ENCODE measurements at places on chromosomes 5 and 9.

GRCh38 chr9:26237256-26237655, 559.0 kb upstream of the TUSC1 start:
- no peak for DNase-seq

- no peak for DNase-seq
Observed at GRCh38 chr9:108672475-108673190, 183.2 kb downstream of the ACTL7B start.

- no peak for DNase-seq
Observed at GRCh38 chr5:14685757-14686156, 21.2 kb downstream of the OTULIN start.

DNA sequence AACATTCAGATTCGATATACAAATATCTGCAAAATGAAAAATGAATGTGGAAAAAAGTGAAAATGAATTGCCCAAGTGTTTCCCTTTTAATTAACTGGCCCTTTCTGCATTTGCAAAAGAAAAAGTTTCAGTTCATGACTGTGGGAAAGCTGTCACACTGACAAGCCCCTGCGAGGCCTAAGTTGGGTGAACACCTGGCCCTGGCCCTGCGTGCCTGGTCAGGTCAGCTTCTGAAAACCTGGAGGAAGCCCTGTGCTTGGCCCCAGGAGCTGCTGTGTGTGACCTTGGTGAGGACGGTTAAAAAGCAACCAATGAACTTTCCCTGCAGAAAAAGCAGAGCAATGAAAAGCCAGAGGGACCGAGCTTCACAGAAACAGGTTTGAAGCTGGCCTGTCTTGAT, 41.0 kb upstream of the SHC3 start:
- DNase-seq: no peak

DNA sequence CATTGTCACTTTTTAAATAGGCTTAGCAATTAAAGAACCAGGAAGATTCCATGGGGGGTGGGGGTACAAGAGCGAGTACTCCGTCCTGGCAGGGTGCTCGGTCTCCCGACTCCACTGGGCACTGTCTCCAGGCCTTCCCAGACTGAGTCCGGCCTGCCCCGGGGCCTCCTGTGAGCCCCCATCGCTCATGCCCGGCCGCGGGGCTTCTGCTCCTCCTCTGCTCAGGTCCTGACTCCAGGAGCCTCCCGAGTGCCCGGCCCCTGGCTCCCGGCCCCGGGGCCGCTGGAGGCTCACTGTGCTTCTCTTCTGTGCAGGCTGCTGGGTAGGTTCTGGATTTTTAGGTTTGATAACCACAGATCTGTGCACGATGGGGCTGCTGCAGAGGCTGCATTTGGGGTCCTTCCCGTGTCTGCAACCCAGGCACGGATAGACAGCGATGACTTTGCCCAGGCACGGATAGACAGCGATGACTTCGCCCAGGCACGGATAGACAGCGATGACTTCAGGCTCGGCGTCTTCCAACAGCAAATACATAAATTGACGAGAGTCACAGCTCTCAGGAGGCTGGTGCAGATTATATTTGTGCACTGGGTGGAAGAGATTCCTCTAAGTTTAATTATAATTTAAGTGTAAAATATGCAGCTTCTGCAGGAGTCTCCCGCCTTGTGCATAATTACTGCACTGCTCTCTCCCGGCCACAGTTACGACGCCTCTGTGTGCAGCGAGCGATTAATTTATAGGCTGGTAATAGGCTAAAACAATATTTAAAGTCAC, 74.8 kb upstream of the RXRA start:
- no peak for DNase-seq

GRCh38 chr9:21764846-21765245, 37.6 kb upstream of the MTAP start:
- no peak for DNase-seq

- no peak for DNase-seq
Observed at GRCh38 chr9:15553528-15553898, 670 bp downstream of the CCDC171 start.

DNA sequence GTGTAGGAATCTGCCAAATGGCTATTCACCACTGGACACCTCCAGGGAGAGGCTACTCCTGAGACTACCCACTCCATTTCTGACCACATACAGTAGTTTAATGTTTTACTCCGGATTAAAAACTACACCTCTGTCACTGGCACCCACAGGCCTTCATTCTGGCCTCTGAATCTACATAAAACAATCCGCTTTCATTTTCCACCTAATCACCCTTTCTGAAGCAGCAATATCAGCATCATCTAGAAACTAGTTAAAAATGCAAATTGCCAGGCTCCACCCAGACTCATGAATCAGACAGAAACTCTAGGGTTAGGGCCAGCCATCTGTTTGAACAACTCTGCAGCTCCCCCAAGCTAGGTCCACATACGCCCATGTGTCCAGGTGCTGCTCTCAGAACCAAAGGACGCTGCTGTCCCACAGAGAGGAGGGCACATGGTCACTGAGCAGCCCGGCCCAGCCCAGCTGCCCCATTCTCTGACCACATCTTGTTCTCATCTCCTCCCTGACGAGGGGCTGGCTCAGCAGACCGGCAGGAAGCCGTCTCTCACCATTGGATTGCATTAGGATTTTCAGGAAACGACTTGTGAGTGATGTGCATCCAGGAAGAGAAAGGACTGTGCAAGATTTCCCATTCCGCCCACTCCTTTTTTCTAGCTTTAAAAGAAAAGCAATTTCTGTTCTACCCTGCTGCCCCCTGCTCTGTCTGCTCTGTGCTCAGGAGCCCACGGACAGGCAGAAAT, 34.7 kb downstream of the ADAM19 start:
- DNase-seq: peak; percentile 17

DNA sequence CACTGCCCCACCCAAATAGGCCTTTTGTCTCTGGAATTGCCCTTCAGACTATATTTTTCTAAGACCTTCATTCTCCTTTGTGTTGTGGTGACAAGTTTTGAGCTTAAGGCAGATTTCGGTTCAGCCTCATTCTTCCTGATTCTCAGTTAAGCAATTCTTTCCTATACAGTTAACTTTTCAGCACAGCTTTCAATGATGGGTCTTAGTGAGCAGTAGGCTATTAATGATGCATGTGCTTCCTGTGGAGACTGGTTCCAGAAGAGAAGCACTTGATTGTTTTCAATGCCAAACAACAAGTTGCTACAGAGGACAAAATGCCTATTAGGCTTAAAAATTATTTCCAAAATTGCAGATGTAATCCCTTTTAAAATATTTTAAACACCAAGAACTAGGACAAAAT, 47.7 kb upstream of the TLX3 start:
- no peak for DNase-seq

GRCh38 chr9:104863180-104863883, 64.6 kb downstream of the ABCA1 start:
- no peak for DNase-seq

DNA sequence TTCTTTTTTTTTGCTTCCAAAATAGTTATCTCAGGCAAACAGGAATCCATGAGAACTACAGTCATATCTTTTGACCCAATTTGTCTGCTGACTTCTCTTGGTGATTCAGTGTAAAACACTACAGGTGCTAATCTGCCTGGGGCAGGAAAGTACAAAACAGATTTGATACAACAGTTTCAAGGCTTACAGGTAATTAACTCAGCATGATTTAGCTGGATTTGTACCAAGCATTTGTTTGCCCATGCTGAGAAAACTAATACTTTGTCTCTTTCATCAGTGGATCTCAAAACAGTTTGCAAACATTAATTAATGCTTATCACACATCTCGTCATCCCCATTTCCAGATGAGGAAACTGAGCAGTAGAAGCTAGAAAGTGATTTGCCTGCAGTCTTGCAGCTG, 312.5 kb upstream of the SEMA6A start:
- no peak for DNase-seq

DNA sequence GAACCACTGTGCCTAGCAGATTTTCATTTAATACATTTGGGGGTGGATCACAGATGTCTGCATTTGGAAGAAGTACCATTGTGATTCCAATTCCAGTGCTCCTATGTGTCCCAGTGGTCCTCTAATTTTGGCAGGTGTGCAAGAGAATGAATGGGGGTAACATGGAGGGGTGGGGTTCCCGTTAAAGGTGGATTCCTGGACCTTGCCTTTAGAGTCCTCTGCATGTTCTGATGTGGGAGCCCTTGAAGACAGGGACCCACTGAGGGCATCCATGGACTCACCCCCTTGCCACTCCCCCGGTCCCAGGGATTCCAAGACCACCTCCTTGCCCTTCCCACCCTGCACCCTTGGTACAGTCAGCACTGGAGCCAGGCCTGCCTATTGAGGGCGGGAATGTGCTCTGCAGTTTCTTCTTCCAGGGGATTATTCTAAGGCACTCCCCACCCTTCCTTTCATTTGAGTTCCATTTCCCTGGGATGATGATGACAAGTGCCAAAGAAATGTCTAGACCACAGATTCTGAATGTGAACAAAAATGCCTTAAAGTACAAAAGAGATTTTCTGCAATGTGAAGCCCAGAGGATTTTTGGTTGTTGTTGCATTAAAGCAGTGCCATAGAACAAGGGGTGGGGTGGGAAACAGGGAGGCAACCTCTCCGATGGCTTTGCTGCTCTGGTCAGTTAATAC, 119.4 kb upstream of the PTCH1 start:
- DNase-seq: no peak

GRCh38 chr9:124964056-124964455, 23.2 kb upstream of the GOLGA1 start:
- DNase-seq: no peak

- no peak for DNase-seq
Observed at GRCh38 chr5:157175071-157175612, 5.5 kb upstream of the ITK start.

DNA sequence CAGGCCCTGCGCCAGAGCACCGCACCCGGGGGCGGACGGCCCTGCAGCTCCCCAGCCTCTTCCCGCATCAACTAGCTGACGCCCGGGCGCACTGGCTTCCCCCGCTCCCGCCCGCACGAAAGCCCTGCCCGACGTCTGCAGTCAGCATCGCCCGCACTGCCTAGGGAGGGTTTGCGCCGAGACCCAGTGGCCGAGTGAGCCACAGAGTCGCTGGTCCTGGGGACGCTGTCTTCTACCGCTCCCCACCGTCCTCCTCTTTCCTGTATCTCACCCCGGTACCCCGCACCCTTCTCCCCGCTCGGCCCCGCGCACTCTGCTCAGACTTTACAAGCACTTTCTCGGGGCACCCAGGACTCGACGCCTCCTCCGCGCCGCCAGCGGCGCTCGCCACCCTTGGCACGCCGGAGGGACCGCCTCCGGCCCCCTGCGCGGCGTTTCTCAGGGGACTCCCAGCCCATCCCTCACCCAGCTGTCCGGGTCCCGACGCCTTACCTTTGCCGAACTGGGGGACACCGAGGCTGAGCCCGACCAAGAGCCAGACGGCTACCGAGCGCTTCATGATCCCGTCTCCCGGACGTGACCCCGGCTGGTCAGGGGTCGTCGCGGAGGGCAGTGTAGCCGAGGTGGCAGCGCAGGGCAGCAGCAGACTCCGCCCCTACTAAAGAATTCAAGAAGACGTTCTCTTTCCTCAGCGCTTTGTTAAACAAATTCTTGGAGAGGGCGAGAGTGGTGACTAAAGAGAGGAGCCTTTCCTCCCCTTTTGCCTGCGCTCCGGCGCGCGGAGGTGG, 670 bp downstream of the EDIL3 start:
- no peak for DNase-seq

GRCh38 chr5:6488021-6488420, 39.4 kb downstream of the UBE2QL1 start:
- no peak for DNase-seq

DNA sequence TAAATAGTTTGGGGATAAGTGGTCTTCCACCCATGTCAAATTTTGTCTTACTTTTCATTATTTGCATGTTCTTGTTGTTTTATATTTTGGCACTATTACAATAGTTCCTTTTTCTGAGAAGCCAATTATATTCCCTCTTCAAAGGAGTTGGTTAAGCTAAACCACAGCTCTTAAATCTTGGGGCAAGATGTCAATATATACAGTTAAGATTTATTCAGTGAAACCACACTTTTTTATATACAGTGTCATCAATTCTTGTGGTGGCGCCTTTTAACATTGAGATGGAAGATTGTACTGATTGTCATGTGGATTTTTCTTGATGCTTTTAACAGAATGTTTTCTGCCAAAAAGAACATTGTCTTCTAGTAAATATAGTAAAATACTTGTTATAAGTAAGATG, 104.1 kb downstream of the MTREX start:
- no peak for DNase-seq

GRCh38 chr9:17905781-17906175, 326.9 kb downstream of the SH3GL2 start:
- DNase-seq: no peak

GRCh38 chr5:175642998-175643397, 14.9 kb upstream of the HRH2 start:
- DNase-seq: no peak

DNA sequence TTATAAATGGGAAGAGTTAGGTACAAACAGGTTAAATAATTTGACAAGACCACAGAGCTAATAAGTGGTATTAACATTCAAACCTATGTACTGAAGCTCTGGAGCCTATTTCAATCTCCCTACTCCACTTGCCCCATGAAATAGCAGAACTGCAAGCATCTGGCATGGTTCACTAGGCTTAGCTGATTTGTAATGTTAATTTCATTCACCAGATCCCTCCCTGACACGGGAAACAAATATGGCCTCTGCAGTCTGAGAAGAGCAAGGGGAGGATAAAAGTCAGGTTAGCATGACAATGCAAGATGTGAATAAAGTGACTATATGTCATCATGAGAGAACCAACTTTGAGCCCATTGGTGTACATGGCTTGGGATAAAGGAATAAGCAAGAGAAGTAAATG, 428.8 kb downstream of the BRINP1 start:
- no peak for DNase-seq

GRCh38 chr9:69532396-69532795, 139.8 kb downstream of the APBA1 start:
- no peak for DNase-seq

- no peak for DNase-seq
Observed at GRCh38 chr9:17730899-17731298, 152.0 kb downstream of the SH3GL2 start.

DNA sequence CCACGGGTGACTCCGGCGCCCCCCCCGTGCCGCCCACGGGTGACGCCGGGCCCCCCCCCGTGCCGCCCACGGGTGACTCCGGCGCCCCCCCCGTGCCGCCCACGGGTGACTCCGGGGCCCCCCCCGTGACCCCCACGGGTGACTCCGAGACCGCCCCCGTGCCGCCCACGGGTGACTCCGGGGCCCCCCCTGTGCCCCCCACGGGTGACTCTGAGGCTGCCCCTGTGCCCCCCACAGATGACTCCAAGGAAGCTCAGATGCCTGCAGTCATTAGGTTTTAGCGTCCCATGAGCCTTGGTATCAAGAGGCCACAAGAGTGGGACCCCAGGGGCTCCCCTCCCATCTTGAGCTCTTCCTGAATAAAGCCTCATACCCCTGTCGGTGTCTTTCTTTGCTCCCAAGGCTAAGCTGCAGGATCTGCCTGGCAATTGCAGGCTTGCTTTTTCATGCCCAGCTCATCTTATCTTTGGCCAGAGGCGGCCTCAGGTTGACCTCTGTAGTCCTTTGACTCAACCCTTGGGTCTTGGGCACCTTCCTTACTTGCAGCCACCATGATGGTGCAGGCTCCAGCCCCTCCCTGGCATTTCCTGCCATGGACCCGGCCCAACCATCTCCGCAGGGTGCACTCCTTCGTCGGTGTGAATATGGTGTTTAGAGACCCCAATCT, 9.8 kb downstream of the CEL start:
- DNase-seq: no peak

- DNase-seq: no peak
Observed at GRCh38 chr5:75351139-75351926, 14.3 kb downstream of the HMGCR start.
